CD8-positive, alpha-beta memory T cell (primary cell): ENCODE measurements at places on chromosomes 11 and 22. TPM values are rescaled to one million over a fixed set of nuclear protein-coding genes. Genes with fewer than 3 reads are reported as not detected.

Gene CYP2D6
- total RNA-seq: 1.8 TPM

Gene RASSF10
- not detected for total RNA-seq

Gene SLC25A45
- total RNA-seq: 13.8 TPM

Gene ZBTB16
- 2.1 TPM for total RNA-seq

Gene YAP1
- 0.42 TPM for total RNA-seq

Gene SCN3B
- not detected for total RNA-seq

Gene KRTAP5-8
- not detected for total RNA-seq

Gene UBE4A
- 55.9 TPM for total RNA-seq
